ENCODE measurements at places on chromosomes 16 and 17.

DNA sequence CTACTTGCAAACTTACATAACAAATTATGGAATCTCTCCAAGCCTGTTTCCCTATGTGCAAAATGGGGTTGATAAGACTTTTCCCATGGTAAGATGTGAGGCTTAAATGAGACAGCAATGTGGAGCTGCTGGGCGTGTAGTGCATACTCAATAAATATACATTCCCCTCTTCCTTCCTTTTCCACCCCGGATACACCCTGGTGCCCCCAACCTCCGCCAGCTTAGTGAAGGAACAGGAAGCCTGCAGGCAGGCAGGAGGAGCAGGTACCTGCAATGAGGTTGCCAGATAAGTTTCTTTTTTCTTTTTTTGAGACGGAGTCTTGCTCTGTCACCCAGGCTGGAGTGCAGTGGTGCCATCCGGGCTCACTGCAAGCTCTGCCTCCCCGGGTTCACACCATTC is 14.9 kb downstream of the C17orf50 start:
- DNase-seq, result no peak

DNA sequence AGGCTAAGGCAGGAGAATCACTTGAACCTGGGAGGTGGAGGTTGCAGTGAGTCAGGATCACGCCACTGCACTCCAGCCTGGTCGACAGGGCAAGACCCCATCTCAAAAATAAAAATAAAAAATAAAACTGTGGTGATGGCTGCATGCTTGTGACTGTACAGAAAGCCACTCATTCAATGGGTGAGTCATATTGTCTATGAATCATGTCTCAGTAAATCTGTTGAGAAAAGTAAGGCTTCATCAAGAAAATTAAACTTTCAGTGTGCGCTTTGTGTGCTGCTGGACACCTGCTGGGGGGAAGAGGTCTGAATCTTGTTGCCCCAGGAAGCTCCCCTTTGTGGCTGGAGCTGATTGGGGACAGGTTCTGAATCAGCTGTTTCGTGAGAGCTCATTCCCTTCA is 11.3 kb downstream of the NUBP1 start:
- no peak for DNase-seq

- no peak for DNase-seq
These were observed 784.1 kb upstream of the RBFOX1 start for GRCh38 chr16:6548507-6548906.

- no peak for DNase-seq
These were observed 12.9 kb downstream of the RPGRIP1L start for GRCh38 chr16:53690771-53691170.

GRCh38 chr17:78844301-78845005 is 3.8 kb upstream of the USP36 start:
- DNase-seq, result no peak

DNA sequence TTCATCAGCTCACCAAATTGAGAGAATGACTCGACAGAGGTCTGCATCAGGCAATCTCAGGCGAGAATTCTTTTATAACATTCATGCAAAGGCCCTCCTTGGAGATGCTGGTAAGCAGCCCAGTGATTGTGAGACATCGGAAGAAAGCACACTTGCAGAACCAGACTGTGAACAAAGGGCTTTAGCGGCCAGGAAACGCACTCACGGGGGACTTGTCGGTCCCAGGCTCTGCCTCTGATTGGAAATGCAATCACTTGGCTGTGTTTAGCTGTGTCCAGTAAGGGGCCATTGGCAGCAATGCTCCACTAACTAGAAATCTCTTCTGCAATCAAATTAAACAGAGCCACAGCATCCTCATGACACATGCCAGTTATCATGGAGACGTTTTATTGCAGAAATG is 226.7 kb upstream of the CDH13 start:
- DNase-seq, result no peak

- no peak for DNase-seq
These were observed 22.1 kb upstream of the PHF12 start for GRCh38 chr17:28973425-28973824.

- DNase-seq, result no peak
These were observed 7.0 kb upstream of the NAGLU start for GRCh38 chr17:42529061-42529460.

GRCh38 chr17:27939474-27940465 is 46.6 kb upstream of the LYRM9 start:
- no peak for DNase-seq

GRCh38 chr16:1158456-1159324 is 5.8 kb downstream of the CACNA1H start:
- no peak for DNase-seq

- DNase-seq, result no peak
These were observed 2.1 kb upstream of the TM4SF5 start for GRCh38 chr17:4769628-4770027.

GRCh38 chr16:23807028-23807427 is 28.8 kb upstream of the PRKCB start:
- DNase-seq, result no peak

DNA sequence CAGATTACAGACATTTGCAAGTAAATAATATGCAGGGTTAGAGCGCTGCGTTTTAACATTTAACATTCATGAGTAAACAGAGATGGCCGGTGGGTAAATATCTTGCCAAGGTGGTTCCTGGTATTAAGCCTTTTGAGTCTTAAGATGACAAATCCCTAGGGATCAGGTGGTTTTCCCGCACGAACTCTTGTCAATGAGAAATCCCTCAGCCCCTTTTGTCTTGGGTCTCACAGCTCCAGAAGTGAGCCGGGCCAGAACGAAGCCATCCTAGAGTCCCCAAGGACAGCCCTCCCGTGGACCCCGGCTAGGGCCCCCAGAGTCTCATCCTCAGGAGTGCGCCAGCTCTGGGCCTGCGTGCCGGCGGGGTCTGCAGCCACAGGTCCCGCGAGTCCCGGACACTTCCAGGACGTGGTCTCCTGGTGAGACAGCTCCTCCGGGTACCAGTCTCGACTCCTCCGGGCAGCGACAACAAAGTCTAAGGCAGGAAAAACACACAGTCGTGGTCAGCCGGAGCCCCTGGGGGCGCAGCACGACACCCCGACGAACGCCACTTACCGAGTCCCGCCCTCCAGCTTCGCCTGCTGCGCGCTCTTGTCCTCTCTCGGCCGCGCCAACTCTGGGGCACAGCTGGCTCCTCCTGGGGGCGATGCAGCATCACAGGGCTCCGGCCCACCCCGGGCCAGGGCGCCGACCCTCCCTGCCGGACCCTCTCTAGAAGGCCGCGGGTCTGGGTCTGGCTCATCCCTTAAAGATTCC is 13.3 kb downstream of the MIS12 start:
- DNase-seq, result peak; percentile 56

All from sciatic nerve (tissue), 2 donors.